ENCODE measurements at places on chromosomes 16 and 17.

GRCh38 chr17:14211246-14211645 lies 25.4 kb downstream of the CDRT15 start:
- no peak for DNase-seq

DNA sequence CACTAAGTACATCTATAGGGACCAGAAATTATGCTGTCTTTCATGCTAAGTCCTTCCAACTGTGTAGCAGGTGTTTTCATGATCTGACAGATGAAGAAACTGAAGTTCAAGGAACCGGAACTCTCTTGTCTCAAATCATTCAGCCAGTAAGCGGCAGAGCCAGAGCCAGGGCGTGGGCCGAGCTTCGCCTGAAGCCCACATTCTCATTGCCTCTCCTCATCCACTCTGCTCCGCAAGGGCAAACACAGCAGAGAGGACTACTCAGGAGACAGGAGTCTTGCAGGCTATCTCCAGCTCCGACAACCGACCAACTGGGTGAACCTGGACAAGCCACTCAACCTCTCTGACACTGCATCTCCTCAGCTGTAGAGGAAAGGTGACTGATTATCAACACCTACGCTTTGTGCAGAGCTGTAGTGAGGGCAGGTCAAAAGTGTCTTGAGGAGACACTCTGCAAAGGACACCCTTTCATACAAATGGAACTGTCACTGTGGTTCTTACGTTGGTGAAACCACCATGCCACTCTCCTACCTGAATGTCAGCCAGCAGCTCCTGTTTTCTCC lies 72.9 kb downstream of the CYTH1 start:
- DNase-seq = no peak

DNA sequence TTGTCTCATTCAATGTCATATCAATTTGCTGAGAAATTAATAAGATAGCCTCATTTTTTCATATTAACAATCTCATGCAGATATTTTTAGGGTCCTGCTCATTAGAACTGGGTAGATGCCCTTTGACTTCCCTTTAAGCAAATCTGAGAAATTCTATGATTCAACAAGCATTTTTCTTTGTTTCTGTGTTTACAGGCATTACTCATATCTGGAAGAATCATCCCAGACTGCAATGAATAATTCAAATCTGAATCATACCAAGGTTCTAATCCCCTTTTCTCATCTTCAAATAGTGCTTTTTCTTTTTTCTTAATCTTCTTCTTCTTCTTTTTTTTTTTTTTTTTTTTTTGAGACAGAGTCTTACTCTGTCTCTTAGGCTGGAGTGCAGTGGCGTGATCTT lies 69.2 kb upstream of the KIFC3 start:
- DNase-seq = no peak

DNA sequence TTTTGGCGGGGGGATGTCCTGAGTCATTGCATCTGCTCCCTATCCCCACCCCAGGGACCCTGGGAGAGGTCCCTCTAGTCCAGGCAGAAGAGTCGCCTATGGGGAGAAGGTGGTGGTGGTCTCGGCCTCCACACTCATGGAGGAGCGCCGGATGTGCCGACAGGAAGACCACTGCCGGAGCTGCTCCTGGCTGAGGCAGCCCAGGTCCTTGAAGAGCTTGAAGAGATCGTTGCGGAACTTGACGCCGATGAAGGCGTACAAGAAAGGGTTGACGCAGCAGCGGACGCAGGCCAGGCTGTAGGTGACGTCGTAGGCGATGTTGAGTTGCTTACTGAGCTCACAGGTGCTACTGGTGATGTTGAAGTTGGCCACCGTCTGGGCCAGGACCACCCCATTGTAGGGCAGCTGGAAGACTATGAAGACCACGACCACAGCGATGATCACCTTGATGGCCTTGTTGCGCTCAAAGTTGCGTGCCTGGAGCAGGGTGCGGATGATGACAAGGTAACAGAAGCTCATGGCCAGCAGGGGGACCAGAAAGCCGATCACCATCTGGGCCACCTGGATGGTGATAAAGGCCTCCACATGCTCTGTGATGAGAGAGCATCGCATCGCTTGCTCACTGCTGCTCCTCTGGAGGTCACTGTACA lies 10.5 kb downstream of the CCR7 start:
- no peak for DNase-seq

DNA sequence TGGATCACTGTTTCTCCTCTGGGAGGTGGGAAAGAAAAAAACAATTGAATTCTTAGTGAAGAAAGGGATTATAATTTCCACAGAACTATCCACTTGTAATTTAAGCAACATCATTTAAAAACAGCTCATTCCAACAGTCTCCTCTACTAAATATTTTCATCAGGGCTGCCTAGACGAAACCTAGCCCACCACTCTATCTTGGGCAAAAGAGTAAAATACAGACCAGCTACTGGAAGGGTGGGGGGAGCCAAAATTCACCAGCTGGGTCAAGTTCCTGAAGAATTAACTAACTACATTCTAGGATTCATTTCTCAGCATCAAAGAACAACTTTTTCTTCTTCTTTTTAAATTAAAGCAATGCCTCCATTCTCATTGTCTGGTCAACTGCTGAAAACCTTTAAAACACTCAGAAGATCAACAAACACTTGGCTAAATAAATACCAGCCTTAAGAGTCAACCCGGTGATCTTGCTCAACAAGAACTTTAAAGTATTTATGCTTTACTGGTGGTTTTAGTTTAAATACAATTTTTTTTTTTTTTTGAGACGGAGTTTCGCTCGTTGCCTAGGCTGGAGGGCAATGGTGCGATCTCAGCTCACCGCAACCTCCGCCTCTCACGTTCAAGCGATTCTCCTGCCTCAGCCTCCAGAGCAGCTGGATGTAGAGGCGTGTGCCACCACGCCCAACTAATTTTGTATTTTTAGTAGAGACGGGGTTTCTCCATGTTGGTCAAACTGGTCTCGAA lies 25.2 kb downstream of the KANSL1 start:
- DNase-seq = no peak
